ENCODE measurements at places on chromosomes 2 and 18. TPM values are rescaled to one million over a fixed set of nuclear protein-coding genes. Genes with fewer than 3 reads are reported as not detected.

GRCh38 chr2:195861821-195862220 lies 204.8 kb downstream of the SLC39A10 start:
- DNase-seq, result no peak

DNA sequence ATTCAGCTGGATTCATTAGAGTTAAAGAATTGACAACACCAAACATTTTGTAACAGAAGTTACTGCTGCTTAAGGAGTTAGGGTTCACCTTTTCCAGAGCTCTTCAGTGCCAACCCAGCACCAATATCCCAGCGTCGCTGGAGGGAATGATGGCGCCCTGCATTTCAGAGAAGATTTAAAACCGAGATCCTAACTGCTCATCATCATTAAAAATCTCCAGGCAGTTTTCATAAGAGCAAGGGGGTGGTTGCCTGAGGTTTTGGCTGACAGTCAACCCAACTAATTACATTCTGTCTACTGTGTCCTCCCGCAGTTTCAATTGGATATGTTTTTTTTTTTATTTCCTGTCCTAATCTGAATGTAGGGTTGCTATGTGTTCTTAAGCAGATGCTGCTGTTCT lies 509.6 kb upstream of the TCF4 start:
- no peak for DNase-seq

GRCh38 chr2:56522605-56523089 lies 338.9 kb downstream of the CCDC85A start:
- DNase-seq, result no peak

The ZC3H6 gene
- 6.0 TPM for polyA plus RNA-seq

DNA sequence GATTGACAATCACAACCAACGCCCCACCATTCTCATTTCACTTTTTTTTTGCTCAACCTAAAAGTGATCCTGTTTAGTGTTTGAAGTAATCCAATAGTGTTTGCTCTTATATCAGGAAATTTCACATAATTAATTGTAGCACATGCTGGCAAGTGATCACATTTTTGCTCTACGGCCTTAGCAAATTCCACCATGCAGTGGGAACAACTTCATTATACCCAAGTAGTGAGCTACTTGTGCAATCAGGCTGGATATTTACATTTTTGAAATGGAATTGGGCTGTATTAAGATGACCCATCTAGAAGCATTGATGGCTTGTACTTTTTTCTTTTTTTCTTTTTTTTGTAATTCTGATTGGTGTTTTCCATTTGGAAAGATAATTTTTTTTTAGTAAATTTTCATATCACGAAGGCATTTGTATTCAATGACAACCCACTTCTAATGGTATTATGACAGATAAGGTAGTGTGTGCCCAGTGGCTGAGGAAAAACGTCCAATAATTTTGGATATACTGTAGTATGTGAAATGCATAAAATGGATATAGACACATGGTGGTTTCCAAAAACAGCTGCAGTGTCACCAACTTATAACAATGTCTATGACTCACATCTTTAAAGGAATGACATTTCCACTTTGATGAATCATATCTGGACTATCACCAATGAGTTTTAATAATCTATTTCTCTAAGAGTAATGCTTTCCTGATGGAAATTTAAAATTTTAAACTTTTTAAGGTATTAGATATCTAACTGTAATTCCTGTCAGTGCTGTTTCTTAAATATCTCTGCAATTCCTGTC lies 130.6 kb downstream of the COL6A3 start:
- no peak for DNase-seq

The CHST9 gene
- polyA plus RNA-seq, result 0.87 TPM

The SDC1 gene
- polyA plus RNA-seq, result 18.9 TPM

DNA sequence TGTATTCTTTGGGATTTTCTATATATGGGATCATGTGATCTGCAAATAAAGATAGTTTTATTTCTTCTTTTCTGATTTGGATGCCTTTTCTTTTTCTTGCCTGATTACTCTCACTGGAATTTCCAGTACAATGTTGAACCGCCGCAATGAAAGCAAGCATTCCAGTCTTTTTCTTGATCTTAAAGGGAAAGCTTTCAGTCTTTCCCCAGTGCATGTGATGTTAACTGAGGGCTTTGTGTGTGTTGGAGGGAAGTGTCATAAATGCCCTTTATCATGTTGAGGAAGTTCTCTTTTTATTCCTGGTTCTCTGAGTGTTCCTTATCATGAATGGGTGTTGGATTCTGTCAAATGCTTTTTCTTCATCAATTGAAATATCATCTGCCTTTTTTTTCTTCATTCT lies 16.9 kb upstream of the CYBRD1 start:
- no peak for DNase-seq

GRCh38 chr2:39498786-39499185 lies 61.7 kb upstream of the MAP4K3 start:
- DNase-seq, result no peak

GRCh38 chr18:10973567-10974203 lies 175.7 kb downstream of the PIEZO2 start:
- DNase-seq, result no peak

GRCh38 chr2:20614201-20615067 lies 36.5 kb downstream of the HS1BP3 start:
- DNase-seq, result no peak

DNA sequence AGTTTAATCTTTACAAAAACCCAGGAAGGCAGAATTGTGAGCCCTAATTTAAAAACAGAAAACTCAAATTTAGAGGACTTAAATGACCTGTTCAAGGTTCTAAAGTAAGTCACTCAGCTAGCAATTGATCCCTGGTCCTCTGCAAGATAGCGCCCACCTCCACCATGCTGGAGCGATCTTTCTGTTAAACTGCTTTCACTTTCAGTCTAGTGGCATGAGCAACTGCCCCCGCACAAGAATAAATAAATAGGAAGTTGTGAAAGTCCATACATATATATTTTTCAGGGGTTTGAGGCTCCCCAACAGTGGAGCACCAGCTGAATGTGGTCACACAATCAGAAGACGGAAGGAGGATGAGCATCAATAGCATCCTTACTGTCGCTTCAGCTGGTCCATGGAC lies 217.9 kb downstream of the NAPG start:
- DNase-seq, result no peak

DNA sequence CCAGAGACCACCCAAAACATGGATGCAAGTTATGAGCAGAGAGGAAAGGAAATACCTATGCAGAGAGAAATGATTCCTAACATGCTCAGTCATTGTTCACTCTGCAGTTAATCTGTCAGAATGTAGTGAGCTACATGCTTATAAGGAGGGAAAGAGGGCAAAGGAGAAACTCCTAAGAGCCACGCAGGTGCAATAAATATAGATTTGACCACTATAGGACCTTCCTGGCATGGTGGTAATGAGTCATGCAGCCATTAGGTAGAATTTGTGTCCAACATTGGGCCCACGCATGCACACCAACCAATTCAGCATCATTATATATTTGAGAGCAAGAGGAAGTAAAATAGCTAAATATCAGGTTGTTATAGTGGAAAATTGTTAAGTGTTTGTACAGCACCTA lies 699.9 kb downstream of the DSC3 start:
- no peak for DNase-seq

DNA sequence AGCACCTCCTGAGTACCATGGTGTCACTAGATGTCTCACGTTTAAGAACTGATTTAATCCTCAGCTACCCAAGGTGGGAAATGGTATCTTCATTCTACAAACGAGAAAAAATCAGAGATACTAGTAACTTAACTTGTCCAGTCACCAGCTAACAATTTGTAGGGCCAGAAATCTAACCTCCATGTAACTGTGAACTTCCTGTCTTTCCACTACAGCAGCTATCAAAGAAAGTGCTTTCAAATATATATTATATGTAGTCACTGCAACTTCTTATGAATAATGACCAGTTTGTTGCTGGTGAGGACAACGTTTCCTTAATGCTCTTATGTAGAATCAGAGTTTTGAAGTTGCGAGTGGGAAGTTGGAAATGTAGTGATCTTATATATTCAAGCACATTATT lies 1.9 kb downstream of the REV1 start:
- DNase-seq, result no peak

DNA sequence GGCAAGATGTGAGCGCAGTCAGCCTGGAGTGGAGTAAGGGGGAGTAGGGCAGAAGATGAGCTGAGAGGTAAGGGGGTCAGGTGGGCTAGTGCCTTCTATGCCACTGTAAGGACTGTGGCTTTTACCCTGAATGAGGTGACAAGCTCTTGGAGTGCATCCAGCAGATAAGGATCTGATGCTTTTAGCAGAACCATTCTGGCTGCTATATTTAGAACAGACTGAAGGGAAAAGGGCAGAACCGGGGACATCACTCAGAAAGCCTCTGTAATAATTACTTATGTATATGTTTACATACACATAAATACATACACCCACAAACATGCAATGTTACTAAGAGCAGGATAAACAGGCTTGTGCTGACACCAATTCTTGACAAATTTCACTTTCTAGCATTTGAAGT lies 124.8 kb downstream of the DTNB start:
- DNase-seq, result no peak

- DNase-seq, result no peak
Measured at GRCh38 chr2:238150686-238151085, 8.1 kb upstream of the ERFE start.

GRCh38 chr2:29817299-29817698 lies 104.1 kb downstream of the ALK start:
- DNase-seq, result no peak

DNA sequence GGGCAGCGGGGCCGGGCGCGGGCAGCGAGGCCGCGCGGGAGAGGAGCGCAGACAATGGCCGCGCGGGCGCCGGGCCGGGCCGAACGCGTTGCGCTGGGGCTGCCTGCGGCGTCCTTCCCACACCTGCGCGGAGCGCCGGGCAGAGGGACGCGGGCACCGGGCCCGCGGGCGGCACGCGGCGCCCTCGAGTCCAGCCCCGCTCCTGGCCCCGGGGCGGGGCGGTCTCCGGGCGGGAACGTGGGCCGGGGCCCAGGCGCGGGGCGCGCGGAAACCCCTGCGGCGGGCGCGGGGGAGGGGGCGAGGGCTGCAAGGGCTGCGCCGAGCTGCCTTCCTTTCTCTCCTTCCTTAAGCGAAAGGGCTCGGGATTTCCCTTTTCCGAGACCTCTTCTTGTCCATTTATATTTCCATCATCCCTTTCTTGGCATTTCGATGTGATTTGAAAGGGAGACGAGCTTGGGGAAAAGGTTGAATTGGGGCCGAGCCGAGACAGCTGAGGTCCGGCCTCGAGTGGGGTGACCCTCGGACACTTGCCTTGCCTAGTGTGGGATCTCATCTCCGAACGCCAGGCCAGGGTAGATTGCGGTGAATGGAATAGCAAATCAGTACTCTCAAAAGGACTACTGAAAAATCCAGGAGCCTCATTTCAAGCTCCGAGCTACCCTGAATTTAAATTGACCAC lies 676 bp downstream of the KLHL23 start:
- DNase-seq, result no peak

The MERTK gene
- polyA plus RNA-seq, result 16.5 TPM

DNA sequence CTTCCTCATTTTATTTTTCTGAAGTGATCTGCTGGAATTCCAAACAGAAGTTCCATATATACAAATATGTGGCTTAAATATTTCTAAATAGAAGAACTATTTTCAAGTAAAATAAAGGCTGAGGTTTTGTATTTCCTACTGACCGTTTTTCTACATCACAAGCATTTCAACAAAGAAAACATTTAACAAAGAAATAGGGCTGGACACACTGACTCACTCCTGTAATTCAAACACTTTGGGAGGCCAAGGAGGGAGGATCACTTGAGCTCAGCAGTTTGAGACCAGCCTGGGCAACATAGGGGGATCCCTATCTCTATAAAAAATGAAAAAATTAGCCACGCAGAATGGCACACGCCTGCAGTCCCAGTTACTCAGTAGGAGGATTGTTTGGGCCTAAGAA lies 44.6 kb downstream of the TANK start:
- no peak for DNase-seq

The CD302 gene
- polyA plus RNA-seq, result 13.7 TPM

DNA sequence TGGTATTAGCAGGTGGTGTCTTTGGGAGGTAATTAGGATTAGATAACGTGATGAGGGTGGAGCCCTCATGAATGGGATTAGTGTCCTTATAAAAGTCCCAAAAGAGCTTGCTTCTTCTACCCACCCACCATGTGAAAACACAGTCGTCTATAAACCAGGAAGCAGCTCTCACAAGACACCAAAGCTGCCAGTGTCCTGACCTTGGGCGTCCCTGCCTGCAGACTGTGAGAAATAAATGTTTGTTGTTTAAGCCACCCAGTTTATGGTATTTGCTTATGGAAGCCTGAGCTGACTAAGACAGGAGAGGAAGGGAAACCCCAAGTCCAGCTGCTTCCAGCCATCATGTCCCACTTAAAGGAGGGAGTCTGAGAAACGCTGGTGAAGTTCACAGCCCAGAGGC lies 13.6 kb downstream of the ADI1 start:
- no peak for DNase-seq

The GAL3ST2 gene
- 0.02 TPM for polyA plus RNA-seq

DNA sequence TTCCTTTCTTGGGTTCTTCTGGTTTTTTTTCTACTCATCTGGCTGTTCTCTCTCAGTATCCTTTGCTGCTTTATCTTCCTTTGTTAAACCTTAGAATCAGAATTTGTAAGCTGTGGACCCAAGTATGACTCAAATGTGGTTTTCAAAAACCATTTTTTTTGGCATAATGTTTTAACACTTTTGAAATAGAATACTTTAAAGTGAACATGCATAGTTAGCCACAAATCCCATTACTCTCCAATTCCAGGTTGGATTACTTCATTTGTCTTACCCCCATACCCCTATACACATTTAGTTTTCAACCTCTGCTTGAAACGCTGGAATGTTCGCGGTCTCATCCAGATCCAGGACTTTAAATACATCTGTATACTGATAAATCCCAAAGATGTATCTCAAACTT lies 29.1 kb downstream of the ALMS1 start:
- no peak for DNase-seq

DNA sequence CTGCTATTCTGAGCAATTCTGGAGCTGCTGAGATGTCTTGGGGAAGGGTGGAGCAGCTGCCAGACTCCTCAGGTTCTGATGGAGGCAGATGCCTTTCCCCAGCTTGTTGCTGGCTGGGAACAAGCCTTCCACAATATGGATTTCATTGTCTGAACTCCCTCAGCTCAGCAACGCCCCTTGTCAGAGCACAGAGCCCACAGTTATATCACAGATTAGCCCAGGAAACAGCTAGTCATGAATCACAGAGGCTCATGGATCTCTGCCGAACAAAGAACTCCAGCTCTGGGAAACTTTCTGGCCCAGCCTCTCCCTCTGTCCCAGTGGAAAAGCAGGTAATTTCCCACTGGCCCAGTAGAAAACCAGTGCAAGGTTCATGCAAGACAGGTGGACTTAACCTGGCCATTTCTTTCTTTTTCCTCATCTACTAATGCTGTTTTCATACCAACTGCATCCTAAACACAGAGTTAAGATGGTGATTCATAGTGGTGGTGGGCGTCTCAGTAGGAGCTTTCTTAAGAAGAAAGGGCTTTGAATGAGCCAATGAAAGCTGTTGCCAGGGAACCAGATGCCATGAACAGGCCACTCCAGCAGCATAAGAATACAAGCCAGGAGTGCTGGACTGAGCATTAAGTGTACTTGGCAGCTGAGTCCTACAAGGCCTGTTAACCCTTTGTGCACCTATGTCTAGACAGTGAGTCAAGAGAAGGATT lies 8.7 kb upstream of the KIAA2012 start:
- no peak for DNase-seq

- DNase-seq, result no peak
Measured at GRCh38 chr2:215320102-215320501, 8.2 kb downstream of the ATIC start.

The HOXD1 gene
- 0.52 TPM for polyA plus RNA-seq

Data from thymus (tissue), 14 donors.